ENCODE measurements at places on chromosomes 7 and 10.

- no peak for DNase-seq
Measured at GRCh38 chr10:133616371-133617130, 10.0 kb downstream of the FRG2B start.

DNA sequence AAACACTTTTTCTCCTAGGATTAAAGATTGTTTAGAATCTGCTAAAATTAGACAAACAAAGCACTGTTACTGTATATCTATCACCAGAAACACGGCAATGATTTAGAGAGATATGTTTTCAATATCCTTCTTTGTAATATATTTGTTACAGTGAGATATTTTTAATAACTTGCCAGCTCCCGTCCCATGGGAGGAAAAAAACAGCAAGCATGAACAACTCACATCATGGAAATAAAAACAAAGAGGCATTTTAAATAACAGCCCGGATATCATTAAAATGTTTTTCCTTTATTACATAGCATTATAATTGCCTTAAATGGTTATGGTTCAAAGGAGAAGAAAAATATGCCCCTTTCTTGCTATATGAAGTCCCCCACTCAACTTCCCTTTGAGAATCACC lies 272.1 kb downstream of the BMPER start:
- DNase-seq, result no peak

DNA sequence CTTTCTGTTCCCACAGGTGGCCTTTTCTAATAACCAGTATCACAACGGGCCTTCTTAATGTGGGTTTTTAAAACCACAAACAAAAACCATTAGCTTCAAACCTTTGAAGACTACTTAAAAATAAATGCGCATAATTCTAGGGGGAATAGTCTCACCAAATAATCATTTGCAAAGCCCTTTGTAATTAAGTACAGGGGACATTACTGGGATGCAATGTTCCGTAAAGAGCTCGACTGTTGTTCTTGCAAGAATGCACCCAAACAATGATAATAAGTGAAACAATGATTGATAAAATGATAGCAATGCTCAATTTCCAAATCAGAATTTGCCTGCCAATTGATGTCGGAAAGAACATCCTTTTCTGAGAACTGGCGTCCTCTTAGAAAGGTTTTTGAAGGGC lies 589.1 kb upstream of the ADARB2 start:
- DNase-seq, result no peak

DNA sequence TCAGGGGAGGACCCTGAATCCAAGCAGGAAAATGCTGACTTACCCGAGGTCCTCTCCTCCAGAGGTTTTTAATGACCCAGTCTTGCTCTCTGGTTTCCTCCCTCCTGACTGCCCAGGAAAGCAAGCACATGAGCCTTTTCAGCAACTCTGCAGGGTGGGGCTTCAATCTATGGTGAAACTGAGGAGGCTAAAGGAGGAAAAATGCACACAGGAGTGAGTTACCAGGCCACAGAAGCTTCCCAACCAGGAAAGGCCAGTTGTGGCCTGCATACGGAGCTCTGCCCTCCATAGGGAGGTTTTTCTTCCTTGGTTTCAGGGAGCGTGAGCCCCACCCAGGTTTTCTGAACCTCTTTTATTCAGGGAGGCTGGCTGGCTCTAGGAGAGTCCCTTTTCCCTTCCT lies 14.1 kb upstream of the DLG5 start:
- DNase-seq, result no peak
